Activated gamma-delta T cell treated with Interleukin-2 at 50 U/mL for 16 hours (primary cell): ENCODE measurements at places on chromosomes 2 and 18.

GRCh38 chr2:53442093-53442492, 325.5 kb upstream of the CHAC2 start:
- DNase-seq, result no peak

- no peak for DNase-seq
Observed at GRCh38 chr2:152420936-152421335, 86.0 kb downstream of the FMNL2 start.

DNA sequence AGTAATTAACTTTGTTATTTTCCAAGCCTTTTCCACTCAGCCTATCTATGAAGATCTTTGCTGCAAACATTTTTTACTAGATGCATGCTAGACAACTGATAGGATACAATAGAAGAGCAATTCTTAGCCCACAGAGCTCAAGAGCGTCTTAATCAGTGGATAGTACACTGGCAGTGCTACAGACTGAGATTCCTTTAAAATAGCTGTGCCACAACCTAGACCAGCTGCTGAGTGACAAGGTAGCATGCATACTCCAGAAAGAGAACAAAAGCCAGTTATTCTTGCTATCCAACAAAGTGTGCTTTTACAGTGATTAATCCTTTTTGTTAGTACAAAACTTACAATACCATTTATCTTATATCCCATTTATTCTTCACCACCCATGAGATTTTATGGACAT, 507.9 kb upstream of the SYT4 start:
- DNase-seq, result no peak

DNA sequence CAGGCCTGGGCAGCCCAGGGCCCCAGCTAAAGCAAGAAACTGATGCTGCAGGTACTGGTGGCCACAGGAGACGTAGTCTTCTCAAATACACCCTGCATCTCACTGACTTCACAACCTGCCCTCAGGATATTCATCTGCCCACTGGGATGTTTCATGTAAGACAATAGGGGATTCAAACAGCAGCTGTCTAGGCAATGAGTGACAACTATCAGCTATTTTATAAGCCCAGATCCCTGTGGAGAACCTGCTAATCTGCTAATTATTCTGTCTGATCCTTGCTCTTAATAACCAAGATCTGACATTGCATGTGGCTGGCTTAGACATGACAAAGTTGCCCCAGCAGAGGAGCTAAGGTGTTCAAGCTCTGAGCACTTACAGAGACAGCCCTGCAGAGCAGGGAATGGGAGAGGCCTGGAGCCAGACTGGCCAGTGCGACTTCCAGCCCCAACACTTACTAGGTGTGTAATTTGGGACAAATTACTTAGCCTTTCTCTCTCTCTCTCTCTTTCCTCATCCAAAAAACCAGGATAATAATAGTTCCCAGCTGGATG, 28.6 kb downstream of the SIGLEC15 start:
- no peak for DNase-seq

- DNase-seq, result no peak
Observed at GRCh38 chr2:201242571-201243277, 17.6 kb upstream of the CASP8 start.

DNA sequence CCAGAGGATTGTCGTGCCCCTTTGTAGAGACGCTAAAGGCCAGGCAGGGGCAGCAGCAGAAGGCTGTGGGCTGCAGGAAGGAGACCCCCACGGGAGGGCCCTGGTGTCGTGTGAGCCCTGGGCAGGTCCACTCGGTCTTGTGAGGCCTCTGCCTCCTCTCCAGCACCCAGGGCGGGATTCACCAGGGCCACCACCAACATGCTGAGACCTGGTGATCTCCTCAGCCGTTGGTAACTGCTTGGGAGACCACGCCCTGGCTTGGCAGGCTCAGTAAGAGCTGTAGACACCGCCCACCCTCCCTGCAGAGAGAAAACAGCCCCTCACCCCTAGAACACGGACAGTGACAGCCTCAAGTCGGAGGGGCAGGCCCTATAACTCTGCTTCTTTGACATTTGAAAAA, 21.1 kb downstream of the MBP start:
- no peak for DNase-seq

DNA sequence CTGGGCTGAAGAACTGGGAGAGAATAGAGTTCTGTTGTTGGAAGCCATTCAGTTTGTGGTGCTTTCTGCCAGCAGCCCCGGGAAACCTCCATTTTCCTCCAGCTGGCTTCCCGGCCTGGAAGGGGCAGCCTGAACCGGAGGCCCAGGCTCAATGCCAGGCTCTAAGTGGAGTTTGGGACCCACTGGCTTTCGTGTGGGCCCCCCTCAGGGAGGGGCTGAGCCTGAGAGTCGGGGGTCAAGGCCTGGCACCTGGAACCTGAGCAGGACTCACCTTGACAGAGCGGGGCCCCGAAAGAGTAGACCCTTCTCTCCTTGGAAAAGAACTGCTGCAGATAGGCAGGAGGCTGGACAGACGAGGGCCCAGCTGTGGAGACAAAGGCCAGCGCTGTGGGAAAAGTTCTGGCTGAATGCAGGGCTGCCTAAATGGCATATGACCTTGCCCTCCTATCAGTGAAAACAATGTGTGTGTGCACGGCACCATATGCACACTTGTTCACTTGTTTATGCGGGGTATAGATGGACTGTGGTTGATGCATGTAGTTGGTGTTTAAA, 34.8 kb upstream of the ASB18 start:
- no peak for DNase-seq

- DNase-seq, result no peak
Observed at GRCh38 chr2:150292807-150293206, 194.7 kb downstream of the RND3 start.

DNA sequence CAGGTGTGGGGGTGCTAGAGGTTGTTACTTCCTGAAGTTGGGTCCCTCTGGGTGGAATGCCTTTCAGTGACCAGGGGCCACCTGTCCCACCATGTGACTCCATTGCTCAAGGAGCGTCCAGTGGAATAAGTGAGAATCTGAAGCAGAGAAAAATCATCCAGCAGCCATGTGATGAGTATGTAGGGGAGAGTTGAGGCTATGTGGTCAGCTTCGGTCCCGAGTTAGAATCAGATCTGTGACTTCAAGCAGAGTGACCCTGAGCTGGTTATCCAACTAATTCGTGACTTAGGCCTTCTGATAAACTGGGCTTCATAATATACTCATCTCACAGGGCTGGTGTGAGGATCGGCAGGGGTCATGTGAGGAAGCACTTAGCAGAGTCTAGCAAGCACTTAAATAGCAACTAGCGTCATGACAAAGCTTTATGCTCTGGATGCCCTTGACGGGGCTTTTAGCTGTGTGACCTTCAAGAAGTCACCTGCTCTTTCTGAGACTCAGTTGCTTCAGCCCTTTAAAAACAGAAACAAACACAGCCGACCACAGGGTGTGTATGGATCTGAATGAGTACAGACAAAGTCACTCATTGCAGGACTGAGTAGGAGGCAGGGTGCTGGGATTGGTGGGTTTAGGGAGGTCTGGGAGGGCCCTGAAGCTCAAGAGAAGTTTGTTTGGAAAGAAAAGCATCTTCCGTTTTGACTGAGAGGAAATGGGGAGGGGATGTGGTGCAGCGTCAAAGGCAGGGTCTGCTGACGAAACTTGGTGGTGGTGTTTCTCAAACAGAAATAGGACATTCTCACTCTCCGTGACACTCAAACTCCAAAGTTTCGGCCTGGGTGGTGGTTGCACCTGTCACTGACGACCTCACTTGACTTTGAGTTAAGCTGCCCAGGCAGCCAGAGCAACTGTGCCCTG, 264.0 kb upstream of the CXCR4 start:
- DNase-seq, result peak; percentile 48

DNA sequence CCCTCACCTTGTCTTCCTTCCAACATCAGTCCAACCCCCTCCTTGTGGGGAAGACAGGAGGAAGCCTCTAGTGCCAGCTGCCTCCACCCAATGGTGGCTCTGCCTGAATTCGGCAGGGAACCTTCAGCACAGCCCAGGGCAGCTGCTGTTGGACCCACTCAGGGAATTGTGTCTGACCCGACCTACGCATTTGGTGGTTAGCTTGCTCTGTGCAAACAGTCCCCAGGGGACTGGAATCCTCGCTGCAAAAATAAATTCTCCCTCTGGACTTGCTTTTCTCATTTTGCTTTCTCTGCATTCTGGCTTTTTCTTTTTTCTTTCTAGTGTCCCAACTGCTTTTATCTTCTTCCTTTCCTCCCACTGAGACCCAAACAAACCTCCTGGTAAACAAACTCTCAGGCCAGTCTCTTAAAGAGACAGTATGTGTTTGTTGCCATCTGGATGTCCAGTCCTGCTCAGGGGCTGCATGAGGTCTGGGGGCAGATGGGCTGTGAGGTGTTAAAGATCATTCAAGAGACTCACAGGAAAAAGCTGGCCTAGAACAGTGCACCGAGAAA, 137.7 kb upstream of the HAAO start:
- DNase-seq, result no peak

GRCh38 chr2:147639891-147640290, 204.9 kb upstream of the ACVR2A start:
- no peak for DNase-seq

DNA sequence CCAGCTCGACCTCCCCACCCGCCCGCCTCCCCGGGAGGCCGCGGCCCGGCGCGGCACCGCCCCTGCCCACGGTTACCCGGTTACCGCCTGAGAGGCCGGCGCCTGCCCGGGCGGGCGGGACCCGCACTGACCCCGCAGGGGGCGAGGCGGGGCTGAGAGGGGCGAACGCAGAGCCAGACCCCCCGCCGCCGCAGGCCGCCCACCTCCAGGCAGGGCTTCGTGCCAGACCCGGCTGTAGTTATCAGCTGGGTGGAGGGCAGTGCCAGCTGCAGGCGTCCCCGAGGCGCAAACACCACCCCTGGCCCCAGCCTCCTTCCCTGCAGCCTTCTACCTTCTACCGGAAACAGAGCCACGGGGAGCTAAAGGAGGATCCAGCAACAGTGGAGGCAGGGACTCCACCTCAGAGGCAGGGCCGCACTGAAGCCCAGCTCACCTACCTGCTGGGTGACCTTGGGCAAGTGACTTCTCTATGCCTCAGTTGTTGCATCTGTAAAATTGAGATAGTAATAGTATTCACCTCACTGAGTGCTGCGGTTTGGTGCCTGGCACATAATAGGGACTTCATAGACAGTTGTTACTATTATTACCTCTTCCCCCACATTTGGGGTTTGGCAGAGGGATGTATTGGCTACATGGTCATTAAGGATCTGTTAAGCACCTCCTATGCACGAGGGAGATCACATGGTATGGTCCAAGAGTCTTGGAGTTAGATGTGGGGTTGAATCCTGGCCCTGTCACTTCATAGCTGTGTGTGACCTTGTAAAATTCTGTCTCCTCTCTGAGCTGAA, 231.6 kb upstream of the SMAD2 start:
- DNase-seq, result no peak

DNA sequence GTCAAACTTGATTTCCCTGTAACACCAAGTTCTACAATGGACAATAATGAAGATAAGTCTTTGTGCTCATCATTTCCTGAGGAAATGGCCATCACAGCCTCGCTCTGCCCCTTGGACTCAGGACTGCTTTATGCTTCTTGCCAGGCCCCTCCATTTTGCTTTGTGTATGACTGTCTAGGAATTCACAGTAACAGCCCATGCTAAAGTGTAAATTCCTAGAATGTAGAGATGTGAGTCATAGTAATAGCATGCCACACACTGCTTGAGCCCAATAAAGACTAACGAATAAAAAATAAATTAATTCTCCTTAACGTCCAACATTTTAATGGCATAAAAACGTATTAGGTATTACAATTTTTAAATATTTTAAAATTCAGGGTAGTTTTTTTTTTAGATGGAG, 226.5 kb downstream of the PID1 start:
- DNase-seq, result no peak

DNA sequence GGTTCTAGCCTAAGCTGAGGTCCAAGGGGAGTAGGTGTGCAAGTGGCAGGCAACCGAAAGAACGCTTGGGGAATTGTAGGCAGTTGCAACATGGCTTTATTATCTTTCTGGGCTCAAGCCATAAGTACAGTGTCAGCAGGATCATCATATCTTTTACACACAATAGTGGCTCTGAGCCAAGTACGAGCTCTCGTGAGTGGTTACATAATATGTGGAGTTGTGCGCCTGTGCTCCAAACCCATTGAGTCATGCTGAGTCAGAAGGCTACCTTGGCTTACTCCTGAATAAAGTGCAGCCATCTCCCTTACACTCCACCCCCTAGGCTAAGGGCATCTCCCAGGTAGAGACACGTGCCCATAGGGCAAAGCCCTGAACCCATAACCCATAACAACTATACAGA, 233.9 kb downstream of the SATB2 start:
- no peak for DNase-seq

DNA sequence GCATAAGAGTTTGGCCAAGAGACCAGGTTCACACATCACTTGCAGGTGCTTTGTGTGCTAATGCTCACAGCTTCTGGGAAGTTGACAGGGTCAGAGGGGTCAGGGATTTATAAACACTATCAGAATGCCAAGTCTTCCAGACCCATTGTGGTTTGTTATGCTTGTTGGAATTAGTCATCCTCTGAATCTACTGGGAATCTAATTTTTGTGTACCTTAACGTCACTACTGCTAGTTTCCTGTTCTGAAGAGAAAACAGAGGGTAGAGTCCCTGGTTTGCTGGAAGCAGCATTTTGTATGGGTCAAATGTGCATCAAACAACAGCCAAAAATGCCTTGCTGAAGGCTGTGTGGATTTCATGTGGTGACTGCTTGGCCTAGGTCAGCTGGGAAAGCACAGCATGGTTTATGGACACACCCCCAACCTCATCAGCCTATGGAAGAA, 33.3 kb downstream of the ANTXR1 start:
- no peak for DNase-seq

DNA sequence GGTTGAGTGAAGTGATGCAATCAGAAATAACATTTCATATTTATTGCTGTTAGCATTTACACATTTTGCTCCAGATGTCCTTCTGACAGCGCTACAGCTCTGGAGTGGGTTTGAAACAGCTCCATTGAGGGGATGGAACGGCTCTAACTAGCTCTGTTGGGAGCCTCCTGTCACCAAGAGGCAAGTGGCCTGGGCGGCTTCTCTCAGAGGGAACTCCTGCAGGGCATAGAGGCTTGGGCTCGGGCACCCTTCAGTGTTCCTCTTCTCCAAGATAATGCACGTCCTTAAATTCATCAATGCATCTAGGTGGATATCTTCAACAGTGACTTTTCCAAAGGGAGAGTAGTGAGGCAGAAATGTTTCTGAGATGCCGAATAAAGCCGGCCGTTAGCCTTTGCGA, 122.5 kb downstream of the CNTNAP5 start:
- no peak for DNase-seq

GRCh38 chr18:46627136-46627535, 29.9 kb downstream of the LOXHD1 start:
- DNase-seq, result no peak

DNA sequence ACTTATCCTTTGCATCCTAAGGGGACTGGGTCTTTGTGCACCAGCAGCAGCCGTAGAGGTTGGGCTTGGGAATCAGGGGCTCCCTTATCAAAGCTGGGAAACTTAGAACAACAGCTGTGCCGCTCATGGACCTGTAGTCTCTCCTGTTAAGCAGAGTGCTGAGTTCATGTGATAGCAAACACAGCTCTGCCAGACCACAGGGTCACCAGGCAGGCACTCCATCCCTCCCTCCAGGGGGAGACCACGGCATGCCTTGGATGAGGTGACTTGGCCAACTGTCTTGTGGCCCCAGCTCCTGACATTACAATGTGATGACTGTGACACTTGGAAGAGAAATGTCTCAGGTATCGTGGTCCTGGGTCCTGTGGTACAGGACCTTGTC, 60.0 kb downstream of the DGKD start:
- no peak for DNase-seq
